ENCODE measurements at places on chromosomes 5 and 9.

DNA sequence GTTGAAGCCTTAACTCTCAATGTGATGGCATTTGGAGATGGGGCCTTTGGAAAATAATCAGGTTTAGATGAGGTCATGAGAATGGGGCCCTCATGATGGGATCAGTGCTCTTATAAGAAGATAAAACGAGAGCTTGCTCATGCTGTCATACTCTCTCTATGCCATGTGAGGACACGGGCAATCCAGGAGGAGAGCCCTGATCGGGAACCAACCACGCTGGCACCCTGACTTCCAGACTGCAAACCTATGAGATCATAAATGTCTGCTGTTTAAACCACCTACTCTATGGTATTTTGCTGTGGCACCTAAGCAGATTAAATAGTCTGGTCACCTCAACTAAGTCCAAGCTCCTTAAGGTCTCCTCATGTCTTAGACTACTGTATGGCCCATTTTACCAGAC is 10.0 kb downstream of the HMGCS1 start:
- no peak for DNase-seq

- DNase-seq = no peak
Measured at GRCh38 chr5:153565822-153566221, 75.4 kb downstream of the GRIA1 start.

DNA sequence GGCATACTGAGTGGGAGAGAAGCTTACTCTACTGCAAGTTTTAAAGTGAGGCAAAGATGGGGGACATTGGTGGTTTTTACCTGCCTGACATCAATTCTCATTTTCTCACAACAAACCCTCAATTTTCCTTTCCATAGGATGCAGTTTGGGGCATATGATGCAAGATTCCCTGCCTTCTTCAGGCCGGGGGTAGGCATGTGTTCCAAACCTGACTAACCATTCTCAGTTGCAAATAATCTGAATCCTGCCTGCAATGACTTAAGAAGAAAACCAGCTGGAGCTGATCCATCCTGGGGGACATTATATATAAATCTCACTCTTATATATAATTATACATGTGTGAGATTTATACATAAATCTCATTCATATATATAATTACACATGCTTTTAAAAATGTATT is 223.6 kb upstream of the EFNA5 start:
- no peak for DNase-seq

- DNase-seq = no peak
Measured at GRCh38 chr5:96816991-96817390, 9.2 kb upstream of the ERAP1 start.

- no peak for DNase-seq
Measured at GRCh38 chr5:5613261-5613990, 190.9 kb downstream of the ICE1 start.

GRCh38 chr5:74124826-74125225 is 498.8 kb downstream of the ARHGEF28 start:
- DNase-seq = no peak

DNA sequence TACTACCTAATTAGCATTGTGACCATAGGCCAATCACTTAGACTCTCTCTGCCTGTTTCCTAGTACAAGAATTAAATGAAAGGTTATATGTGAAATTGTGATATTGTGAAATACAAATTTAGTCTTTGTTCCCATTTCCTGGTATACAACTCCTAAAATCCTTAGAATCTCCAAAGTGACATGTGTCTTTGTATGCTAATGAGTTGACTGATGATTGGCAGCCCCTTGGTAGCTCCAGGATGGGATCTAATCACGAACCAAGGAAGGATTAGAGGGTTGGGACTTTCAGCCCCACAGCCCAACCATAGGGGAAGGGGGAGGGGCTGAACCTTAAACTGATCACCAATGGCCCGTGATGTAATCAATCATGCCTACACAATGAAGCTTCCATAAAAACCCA is 31.6 kb downstream of the ATP6V0E1 start:
- no peak for DNase-seq

DNA sequence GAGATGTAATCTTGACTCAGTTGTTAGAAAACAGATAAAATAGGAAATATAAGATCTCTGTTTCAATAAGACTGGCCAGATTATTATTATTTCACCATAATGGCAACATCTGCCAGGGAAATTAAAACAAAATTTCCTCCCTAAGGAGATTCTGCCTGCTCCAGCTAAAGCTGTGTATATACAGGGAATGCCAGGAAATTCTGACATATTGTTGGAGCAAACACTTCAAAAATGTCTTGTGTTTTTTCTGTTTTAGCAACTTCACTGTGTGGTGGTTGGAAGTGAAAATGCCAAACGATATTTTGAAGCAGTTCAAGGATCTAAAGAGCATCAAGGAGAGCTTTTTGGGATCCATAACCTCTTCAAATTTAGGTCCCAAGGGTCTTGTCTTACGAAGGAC is 90.8 kb downstream of the ERCC6L2 start:
- DNase-seq = no peak

- no peak for DNase-seq
Measured at GRCh38 chr9:113461285-113461684, 2.2 kb upstream of the RGS3 start.

DNA sequence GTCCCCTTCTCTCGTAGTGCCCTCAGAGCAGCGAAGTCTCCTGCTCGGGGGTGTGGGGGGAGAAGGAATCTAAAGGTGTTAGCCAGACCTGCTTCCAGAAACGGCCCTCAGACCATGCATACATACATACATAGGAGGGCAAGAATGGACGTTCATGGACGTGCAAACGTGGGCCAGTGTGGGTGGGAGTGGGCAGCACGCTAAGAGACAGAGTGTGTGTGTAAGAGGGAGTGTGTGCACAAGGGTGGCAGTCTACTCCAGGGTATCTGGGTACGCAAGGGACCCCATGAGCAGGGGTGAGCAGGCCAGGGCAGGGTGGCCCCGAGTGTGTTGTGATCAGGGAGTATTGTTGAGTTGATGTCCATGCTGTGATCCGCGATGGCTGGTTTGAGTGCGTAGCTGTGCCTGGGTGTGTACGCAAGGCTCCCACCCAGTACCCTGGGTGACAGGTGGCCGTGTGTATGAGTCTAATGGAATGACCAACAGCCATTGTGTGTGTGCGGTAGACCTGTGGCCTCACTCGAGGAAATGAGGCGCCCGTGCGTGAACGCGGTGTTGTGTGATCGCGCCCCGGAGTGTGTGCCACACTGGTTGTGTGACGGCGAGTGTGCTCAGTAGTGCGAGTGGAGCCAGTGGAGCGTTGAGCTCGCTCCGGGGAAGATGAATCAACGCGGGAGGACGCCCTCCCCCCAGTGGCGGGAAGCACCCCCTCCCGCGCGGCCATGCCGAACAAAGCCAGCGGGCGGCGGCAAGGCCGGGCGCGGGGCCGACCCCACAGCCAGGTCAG is 826 bp downstream of the GPRIN1 start:
- no peak for DNase-seq

GRCh38 chr5:1659100-1659981 is 135.6 kb upstream of the LPCAT1 start:
- DNase-seq = no peak

DNA sequence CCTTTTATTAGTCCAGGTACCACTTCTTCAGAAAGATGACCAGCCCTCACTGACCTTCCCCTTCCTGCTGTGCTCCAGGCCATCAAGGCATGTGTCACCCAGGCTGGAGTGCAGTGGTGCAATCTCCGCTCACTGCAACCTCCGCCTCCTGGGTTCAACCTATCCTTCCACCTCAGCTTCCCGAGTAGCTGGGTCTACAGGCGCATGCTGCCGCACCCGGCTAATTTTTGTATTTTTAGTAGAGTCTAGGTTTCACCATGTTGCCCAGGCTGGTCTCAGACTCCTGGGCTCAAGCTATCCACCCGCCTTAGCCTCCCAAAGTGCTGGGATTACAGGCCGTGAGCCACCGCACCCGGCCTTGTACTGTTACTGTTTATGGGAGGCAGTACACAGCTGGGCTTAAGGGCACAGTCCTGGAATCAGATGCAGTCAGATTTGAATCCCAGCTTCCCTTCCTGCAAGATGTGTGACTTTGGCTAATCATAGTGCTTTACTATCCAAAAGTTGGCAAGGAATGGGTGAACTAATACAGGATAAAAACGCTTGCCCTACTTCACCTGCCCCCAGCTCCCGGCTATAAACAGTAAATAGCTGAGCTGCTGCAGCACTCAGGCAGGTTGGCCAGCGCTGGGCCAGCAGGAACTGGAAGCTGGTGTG is 483 bp upstream of the EIF4EBP3 start:
- DNase-seq = no peak

GRCh38 chr5:168364750-168365550 is 73.5 kb downstream of the WWC1 start:
- no peak for DNase-seq

- DNase-seq = no peak
Measured at GRCh38 chr9:135517407-135517822, 3.8 kb upstream of the LCN1 start.

GRCh38 chr5:81300921-81301270 is 491 bp upstream of the ZCCHC9 start:
- DNase-seq = no peak

- no peak for DNase-seq
Measured at GRCh38 chr5:172661526-172661925, 20.5 kb downstream of the NEURL1B start.

GRCh38 chr5:140131967-140132409 is 6.3 kb downstream of the IGIP start:
- DNase-seq = no peak

DNA sequence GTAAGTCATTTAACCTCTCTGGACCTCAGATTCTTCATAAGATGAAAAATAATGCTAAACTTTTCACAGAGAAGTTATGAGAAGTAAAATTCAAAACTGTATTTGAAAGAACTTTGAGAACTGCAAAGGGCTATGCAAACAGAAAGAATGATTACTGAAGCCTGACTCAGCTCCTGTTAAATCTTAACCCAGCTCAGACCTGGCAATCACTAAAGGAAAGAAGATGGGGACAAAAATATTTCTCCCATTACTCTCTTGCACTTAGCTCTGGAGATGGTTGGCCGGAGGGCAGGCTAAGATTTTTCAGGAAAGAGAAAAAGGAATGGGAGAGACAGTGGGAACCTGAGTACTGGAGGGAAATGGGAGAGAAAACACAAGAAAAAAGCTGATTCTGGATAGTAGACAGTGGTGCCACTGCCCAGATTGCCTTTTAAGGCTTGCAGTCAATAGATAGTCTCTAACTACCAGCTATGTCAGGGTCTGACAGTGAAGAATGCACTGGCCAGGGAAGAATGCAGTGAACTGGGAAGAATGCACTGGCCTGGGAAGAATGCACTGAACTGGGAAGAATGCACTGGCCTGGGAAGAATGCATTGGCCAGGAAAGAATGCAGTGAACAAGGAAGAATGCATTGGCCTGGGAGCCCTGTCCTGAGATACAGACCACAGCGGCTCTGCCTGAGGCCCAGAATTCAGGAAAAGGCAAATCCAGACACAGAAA is 25.2 kb upstream of the CEMIP2 start:
- no peak for DNase-seq

DNA sequence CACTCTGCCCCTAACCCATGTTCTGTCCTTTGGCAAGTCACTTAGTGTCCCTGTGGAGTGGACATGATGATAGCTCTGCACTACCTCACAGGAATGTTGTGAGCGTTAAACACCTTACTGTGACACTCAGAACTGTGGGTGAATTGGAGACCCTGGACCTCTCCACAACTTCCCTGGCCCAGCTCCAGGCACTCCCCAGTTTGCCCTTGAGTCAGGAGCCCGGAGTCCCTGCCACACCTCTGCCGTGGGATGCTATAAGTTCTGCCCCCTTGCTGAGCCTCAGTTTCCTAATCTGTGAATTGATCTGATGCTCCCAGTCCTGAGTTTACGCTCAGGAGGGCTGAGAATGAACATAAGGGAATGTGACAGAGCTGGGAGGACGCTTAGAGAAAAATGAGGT is 34.4 kb downstream of the GSN start:
- DNase-seq = no peak

DNA sequence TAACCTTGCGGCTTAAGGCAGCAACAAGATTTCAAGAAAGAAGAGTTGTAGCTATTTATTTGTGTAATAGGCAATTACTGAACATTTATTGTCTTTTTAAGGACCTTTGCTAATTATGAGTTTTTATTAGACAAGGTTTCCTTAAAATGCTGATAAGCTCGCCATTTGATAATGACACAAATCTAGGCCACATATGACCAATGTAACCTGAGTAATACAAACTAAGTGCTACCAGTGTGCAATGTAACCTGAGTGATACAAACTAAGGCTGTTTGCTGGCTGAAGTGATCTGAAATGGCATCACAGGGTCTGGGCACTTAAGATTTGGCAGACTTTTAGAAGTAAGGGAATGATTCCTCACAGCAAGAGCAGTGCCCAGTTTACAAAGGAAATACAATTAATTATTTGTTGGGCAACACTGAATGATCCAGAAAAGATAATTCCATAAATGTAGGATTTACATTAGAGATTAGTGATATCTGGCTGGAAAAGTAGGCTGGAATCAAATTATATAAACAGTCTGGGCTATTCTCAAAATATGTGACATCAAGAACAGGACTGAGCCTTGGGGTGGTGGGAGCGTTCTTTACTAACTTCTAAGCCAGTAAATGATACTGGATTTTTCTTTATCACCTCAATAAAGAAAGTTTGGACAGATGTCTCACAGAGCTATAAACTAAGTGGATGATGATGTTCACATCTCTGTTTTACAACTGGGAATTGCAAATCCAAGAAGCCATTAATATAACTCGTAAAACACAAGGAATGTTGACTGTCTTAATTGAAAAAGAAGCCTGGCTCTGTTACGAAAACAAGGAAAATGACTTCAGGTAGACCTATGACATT is 54.8 kb downstream of the MRPS27 start:
- DNase-seq = no peak

- DNase-seq = no peak
Measured at GRCh38 chr9:6538666-6539071, 106.9 kb downstream of the GLDC start.

DNA sequence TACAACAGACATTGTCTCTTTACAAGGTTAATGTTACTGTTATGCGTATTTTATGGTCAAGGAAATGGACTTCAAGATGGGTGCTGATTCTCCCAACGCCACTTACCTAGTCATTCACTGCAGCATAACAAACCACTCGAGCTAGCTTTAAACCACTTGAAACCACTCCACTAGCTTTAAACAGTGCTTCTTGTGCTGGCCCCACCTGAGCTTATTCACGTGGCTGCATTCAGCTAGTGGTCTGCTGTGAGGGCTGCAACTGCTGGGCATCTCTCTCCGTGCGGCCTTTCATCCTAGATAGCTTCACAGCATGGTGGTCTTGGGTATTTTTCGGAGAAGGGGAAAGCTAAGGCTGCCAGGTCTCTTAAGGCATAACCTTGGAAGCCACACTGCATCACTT is 3.5 kb upstream of the HRH2 start:
- DNase-seq = no peak

GRCh38 chr5:142716963-142717362 is 31.1 kb upstream of the FGF1 start:
- DNase-seq = no peak

DNA sequence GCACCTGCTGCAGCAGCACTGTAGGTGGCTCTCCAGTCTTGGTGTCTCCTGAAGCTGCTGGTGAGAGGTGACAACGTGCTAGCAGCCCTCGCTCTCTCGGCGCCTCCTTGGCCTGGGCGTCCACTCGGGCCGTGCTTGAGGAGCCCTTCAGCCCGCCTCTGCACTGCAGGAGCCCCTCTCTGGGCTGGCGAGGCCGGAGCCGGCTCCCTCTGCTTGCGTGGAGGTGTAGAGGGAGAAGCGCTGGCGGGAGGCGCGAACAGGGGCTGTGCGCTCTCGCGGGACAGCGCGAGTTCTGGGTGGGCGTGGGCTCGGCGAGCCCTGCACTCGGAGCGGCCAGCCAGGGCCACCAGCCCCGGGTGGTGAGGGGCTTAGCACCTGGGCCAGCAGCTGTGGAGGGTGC is 62.2 kb upstream of the CNOT6 start:
- DNase-seq = no peak

- DNase-seq = no peak
Measured at GRCh38 chr9:100602342-100602801, 24.5 kb downstream of the CAVIN4 start.

Data from stimulated activated CD4-positive, alpha-beta T cell treated with anti-CD3 and anti-CD28 coated beads, Interleukin-15, amount 100 ng/mL, for 48 hours (primary cell).